ENCODE measurements at places on chromosomes 11 and 22.

DNA sequence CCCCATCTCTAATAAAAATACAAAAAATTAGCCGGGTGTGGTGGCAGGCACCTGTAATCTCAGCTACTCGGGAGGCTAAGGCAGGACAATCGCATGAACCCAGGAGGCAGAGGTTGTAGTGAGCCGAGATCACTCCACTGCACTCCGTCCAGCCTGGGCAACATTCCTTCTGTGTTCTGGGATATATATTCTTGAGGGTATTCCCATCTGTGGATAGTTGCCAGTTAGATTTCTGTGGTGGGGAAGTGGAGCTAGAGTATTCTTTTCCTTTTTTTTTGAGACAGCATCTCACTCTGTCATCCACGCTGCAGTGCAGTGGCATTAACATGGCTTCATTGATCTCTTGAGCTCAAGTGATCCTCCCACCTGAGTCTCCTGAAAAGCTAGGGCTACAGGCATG is 9.1 kb upstream of the ZNF74 start:
- no peak for DNase-seq

GRCh38 chr11:126281666-126282175 is 1.2 kb upstream of the TIRAP start:
- DNase-seq: no peak

GRCh38 chr11:47879259-47880158 is 31.4 kb upstream of the NUP160 start:
- peak; percentile 53 for DNase-seq

DNA sequence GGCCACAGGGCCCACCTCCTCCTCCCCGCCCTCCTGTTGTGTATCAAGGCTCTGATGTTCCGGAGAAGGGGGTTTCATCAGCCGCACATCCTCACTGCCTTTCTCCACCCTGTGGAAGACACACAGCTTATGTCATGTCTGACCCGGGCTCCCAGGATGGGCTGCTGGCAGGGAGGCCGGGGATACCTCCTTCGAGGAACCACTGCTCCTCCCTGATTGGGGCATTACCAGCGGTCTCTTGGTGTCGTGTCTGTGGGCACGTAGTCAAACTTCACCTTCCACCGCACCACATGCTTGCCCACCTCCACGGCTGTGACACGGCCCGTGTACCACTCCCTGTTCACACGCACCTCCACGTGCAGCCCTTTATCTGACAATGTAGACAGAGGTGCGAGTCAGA is 35.9 kb downstream of the MORC2 start:
- DNase-seq: no peak

GRCh38 chr22:30488121-30488520 is 16.3 kb upstream of the SEC14L3 start:
- DNase-seq: no peak

GRCh38 chr22:27116312-27117086 is 459.1 kb downstream of the MIAT start:
- DNase-seq: no peak

DNA sequence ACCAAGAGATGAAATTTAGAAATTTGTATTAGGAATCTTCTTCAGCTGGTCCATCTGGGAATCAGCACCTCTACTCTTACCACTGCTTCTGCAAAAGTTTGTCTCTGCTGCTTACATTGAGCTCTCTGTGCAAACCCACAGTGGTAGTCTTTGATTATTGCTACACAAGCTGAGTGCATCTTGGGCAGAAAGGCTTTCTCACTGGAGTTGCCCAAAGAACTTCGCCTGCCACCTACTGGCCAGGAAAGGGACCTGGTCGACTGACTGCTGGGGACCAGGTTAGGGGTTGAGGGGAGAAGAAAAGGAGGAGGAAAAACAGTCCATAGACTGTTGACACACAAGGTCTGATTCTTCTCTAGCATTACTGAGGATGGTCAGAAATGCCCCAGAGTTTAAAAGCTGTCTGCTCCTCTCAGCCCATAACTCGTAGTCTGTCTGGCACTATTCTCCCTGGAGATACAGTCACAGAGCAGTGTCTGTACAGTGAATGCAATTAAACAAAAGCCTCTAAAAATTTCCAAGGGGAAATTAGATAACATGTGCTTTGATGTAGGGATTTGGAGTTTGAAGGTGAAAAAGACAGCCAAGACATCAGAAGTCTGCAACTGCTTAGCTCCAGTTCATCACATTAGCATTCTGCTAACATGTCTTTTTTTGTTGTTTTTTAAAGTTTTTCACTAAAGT is 215.0 kb upstream of the CTSC start:
- peak; percentile 24 for DNase-seq

DNA sequence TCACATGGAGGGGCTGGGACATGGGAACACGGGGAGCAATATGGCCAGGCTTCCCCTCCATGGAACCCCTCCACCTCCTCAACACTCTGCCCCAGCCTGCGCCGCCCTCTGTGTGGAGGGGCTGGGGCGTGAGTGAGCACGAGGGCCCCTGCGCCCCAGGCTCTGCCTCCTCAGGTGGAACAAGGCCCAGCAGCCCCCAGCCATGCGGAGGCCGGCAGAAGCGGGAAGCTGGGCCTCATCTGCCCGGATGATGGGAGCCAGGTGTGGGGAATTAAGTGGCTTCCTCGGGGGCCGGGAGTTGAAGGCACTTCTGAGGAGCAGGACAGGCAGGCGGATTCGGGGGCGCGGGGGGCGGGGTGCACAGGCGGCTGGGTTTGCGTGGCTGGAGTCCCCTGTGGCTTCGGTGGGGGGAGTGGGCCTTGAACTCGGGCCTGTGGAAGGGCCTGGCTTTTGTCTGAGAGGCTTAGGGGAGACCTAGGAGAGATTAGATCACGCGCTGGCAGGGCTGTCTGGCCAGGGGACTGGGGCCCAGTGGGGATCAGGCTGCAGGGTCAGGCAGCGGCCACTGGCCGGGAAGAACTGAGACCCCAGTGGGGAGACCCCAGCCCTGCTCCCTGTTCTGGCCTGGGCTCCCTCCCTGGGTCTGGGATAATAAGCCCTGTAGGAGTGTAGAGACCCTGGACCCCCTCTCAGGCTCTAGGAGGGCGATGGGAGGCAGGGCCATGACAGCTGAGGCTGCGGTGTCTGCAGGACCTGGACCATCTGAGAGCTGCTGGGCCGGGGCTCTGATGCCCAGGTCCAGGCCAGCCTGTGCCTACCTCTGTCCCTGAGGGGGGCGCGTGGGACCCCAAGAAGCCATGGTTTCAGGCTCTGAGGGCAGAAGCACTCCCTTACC is 13.3 kb downstream of the PRR33 start:
- no peak for DNase-seq

- DNase-seq: no peak
Measured at GRCh38 chr11:112727341-112727841, 233.8 kb upstream of the NCAM1 start.

DNA sequence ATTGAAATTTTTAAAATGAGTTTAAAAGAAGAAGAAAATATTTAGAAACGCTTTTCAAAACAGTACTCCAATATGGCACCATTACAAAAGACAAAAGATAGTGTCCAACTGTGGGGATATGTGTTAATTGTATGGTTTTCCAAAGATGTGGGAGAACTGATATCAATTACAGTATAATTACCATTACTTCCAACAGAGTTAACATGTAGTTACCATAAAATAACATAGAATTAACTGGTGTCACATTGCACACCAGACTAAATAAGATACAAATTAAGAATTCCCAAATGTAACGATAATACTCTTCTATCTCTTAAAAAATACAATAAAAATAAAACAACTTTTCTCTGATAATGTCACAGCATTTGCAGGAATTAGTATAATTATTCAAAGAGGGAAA is 329.5 kb downstream of the SOX6 start:
- no peak for DNase-seq

DNA sequence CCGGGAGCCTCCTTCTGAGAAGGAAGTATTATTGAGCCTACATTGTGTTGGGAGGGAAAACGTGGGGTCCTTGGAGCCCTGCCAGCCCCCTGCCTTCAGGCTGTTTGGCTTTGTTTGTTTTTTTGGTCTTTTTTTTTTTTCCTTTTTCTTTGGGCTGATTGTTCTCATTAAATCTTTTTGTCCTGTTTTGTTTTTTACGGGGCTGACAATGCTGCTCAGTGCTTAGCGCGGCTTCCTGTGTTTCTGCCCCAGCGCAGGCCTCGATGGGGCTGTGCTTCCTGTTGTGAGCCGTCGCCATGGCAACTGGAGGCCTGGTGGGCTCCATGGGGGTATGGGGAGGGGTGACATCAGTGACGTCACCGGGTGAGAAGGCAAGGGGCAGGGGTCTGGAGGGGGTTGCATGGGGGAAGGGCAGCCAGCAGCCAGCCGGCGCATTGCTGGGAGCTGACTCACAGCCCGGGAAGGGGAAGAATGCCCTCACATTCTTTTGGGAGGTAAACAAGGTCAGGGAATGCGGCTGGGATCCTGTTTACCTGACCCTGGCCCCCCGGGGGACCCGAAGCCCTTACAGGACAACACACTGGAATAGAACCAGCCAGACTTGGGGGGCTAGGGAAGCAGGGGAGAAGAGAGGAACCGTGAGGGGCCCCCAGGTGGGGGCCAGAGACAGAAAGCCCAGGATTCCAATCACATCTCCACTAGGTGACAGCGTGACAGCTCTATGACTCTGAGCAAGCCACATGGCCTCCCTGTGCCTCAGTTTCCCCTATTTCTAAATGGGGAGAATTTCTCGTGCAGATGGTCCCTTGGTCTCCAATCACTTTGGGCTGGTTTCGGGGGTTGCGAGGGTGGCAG is 22.2 kb upstream of the CBX7 start:
- DNase-seq: no peak

GRCh38 chr11:96215110-96215782 is 127.7 kb downstream of the MAML2 start:
- DNase-seq: no peak

DNA sequence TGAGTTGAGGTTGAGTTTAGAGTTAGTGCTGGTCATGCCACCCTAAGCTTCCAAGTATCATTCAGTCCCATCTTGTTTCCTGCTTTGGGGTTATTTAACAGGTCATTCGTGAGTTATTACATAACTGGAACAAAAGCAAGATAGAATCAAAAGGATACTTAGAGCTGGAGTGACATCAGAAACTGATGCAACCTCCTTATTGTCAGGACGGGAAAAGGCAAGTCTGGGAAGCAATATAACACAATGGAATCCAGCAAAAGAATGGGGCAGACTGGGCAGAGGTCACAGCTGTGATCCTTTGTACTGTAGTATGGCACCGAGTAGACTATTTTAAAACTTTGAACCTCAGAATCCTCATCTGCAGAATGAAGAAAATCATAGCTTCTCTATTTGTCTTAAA is 4.4 kb upstream of the PRSS23 start:
- no peak for DNase-seq

DNA sequence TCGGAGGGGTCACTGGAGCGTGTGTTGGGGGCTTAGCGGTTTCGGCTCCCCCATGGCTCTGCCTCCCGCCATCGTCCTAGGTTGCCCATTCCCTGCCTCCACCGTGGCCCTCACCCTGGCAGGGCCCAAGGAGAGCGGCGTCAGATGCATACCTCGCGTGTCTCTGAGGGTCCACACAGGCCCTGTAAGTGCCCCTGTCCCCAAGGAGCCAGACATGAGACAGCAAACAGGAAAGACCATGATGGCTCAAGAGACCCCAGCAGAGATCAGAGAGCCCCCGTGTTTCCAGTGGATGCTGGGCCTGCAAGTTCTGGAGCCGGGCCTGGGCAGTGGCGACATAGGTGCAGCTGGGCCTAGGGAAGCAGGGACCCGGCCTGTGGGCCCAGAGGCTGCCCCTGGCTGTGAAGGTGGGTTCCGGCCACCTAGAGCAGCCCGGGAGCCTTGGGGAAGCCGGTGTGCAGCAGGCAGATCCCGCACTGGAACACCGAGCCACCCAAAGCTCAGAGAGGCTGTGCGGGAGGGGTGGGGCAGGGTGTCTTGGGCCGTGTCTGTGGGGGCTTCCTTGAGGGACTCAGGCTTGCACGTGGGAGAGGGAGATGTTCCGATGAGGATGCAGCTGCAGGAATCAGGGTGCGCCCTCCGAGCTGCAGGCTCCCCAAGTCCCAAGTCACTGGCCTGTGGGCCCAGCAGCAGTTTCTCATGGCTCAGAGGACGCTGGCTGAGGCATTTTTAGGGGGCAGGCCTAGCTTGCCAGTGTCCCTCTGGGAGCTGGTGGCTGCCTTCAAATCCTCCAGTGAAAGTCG is 126.4 kb downstream of the KCNQ1OT1 start:
- no peak for DNase-seq

DNA sequence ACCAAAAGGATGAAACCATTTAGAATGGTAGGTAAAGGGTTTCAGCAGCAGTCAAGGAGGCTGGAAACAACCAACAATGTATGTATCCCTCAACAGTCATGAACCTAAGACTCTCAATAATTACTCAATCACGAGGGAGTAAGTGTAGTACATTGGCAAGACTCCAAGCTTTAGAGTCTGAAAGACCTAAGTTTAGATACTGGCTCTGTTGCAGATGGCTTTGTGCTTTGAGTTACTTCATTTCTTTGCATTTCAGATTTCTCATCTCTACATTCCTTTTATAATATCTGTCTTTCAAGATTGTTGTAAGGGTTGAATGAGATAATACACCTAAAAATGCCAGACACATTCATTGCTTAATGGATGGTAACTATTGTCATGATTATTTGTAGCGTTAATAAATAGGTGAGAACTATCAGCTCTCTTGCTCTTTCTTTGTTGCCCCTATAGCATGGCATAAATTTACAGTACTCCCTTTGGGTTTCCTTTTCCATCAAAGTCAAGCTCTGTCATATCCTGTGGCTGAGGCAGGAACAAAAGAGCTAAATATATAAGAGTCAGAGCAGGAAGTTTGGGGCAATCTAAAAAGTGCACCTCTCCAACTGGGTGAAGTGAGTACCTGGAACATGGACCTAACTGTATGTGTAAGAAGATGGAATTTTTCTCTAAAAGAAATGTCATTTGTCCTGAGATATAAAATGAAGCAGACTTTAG is 228.2 kb upstream of the ZC3H12C start:
- DNase-seq: peak; percentile 7

- DNase-seq: no peak
Measured at GRCh38 chr22:30541961-30542810, 4.4 kb downstream of the SEC14L6 start.

DNA sequence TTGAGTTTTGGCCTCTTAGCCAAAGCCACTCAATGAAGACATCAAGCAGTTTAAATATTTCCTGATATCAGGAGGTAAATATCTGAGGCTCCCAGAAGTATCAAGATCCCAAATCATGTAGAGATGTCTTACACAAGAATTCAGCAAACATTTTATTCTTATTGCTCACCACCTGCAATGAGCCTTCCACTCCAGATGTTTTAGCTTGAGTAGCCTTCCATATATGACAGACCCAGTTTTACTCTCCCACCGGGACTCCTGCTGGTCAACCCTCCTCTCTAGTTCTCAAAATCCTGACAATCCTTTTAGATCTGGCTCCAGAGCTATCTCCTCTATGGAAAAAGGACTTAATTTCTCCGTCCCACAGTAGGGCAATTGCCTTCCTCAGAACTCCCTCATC is 404.4 kb downstream of the KCNA4 start:
- no peak for DNase-seq

Data from GM12864 (cell line).